AG10803 (cell line): ENCODE measurements at places on chromosomes 5 and 9.

- no peak for DNase-seq
Observed at GRCh38 chr9:81002242-81002641, 687.1 kb downstream of the TLE1 start.

- no peak for DNase-seq
Observed at GRCh38 chr5:179120421-179120861, 60.3 kb downstream of the ZNF354C start.

DNA sequence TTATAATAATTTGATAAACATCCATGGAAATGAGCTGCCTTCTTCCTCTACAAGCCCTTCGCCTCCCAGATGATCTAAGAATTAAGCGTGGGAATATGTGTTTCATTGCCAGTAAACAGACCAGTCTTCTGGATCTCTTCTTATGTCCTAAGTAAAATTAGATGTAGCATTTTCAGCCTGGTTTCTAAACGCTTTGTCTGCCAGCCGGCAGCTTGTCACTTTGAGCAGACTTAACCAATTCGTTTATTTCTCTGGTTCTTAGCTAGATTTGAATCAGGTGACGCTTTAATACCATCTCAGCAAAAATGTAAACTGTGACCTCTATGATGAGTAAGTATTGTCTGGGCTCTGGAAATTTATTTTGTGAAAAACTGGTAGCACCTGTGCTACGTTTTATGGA, 380.6 kb upstream of the NUDT12 start:
- no peak for DNase-seq

GRCh38 chr9:126581893-126582292, 31.8 kb upstream of the LMX1B start:
- no peak for DNase-seq

GRCh38 chr9:96721731-96722429, 56.0 kb downstream of the ZNF510 start:
- no peak for DNase-seq

DNA sequence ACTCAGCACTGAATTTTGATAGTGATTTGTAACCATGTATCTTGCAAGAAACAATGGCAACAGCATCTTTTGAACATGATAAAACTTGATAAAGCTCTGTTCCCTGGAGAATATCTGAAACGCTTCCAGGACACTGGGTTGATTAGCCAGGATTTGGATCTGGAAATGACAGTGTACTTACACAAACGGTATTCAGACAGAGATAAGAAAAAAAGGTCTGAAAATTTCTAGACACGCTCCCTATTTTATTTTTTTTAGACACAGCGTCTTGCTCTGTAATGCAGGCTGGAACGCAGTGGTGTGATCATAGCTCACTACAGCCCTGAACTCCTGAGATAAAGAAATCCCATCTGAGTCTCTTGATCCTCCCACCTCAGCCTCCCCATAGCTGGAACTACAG, 109.0 kb downstream of the GNAQ start:
- DNase-seq = no peak

DNA sequence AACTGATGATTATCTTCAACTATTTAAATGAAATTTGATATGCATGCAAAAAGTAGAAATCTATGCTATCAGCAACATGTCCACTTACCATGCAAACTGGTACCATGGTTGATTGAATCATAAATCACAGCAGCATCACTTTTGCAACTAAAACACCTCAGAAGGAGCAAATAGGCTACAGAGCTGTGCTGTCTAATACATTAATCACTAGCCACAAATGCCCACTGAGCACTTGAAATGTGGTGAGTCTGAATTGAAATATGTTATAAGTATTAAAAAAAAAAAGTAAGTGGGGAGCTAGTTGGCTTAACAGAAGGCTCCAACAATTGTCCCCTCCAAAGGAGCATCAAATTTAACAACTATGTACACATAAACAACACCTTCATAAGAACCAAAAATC, 112.5 kb downstream of the FAM114A2 start:
- DNase-seq = peak; percentile 25

DNA sequence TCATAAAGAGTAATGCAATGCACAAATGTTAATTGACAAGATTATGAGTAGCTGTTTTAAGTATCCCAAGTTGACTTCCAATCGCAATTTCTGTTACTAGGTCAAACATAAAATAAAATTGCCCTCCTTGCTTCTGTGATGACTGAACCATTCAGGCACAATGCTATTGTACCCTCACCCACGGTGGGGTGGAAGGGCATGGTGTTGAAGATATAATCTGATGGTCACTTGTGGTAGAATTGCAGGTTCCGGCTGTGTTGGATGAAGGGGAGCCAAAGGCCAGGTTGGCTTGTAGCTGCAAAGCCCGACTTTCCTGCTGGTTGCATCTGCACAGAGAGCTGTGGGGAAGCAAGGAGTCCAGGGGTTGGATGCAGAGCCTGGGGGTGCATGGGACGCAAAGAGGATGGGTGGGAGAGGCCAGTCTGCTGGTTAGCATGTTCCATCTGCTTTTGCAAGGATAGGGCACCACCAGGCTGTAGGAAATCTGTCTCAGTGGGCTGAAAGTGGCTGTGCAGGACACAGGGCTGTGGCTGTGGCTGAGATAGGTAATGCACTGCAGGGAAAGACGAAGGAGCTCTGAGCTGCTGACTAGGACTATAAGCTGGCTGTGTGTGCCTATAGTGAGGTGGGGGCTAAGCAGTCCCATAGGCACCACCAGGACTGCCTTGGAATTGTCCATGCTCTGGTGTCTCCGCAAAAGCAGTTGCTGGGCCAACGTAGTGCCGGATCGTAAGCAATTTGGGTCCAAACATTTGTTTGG, 31.5 kb upstream of the PUM3 start:
- no peak for DNase-seq

DNA sequence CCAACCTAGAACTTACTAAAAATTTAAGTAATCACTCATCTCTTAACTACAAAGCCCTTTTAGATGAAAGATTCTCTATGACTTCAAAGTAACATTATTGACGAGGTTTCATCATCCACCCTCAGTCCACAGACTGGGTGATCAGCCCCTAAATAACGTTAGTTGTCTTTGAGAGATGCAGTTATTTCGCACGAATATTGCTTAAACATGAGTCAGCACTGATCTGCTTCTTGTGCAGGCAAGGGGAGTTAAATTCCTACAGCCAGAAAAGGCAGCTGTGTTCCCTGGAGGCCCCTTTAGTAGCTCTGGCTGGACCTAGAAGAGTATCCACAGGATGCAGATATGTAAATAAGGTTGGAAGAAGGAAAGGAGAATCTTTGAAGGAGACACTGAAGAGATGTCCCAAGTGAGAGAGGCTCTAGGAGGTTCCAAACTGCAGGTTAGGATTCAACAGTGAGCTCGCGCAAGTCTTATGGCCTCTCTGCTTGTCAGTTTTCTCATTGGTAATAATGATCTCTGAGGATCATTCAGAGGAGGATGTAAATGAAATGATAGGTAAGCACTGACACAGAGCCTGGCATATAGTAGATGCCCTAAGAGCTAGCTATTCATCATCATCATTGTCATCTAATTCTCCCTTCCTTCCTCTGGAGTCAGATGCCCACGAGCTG, 122.2 kb upstream of the MAN2A1 start:
- DNase-seq = peak; percentile 58

DNA sequence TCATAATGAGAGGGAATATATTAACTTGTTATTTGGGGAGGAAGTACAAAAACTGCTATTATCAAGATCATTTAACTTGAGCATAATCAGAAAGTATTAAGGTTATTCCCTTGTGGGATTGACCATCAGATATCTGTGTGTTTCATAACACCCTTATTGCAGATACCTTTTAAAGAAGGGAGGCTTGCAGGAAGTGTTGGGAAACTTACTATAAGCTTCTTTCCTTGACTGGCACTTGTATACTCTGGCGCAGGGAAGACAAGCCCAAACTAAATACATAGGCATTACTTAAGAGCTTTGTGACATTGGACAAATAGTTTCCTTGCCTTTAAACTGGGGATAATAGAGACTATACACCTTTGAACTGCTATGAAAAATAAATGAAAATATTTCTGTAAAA, 50.9 kb downstream of the PIK3R1 start:
- no peak for DNase-seq
